ENCODE measurements at places on chromosomes 6 and 20.

DNA sequence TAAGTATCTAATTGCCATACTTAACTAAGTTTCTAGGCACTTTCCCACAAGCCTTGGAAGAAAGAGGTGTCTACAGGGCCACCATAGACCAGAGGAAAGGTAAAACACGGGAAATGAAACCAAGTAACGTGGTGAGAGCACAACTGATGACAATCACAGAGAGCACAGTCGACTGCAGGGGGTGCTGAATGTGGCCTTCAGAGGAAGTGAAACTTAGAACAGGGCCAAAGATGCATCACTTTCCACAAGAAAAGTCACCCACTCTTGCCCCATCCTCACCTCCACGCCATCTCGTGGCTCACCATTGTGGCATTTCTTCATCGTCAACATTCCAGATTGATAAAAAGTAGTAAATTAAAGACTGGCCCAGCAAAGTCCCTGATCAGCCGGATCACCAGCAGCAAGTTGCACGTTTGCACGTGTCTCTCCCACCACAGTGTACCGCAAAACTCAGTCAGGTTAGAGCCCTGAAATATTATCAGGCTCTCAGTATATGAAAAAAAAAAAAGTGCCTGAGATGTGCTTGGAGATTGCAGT is 31.4 kb downstream of the HIVEP2 start:
- no peak for DNase-seq

DNA sequence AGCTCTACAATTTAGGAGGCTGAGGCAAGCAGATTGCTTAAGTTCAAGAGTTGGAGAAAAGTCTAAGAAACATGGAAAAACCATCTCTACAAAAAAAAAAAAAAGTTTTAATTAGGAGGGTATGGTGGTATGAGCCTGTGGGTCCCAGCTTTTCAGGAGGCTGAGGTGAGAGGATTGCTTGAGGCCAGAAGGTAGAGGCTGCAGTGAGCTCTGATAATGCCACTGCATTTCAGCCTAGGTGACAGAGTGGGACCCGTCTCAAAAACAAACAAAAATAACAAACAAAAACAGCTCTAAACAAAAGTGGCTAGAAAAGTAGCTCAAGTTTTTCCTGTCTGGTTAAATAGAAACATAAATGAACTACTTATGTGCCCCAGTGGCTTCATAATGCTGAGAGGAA is 2133.6 kb upstream of the DEFB115 start:
- no peak for DNase-seq

GRCh38 chr6:7200598-7201443 is 93.1 kb downstream of the RREB1 start:
- DNase-seq: no peak

DNA sequence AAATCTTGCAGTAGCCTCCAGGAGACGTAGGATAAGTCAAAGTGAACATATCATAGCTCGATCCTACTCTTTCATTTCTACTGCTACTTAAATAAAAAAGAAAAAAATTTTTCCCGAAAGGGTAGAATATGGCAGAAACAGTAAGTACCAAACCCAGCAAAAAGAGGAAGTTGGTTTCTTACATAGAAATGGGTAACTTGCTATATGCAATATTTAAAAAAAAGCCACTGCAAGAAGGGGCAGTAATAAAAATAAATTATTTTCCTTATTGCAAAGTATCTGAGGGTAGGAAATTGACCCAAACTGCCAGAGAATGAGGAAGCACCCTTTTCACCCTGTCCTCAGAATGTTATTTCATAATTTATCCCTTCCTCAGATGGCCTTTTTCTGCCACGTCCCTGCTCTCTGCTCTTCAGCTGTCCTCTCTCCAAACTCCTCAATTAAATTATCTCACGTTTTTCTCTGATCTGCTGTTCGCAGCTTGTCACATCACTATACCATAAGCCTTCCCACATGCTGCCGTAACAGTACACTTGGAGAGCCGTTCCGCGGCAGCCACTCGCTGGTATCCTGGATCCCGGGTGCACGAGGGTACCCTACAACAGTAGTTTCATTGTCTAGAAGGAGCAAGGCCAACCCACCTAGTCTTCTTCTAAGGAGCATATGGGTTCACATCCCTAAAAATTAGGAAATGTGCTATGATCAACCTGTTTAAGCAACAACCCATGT is 149.6 kb downstream of the BACH2 start:
- DNase-seq: no peak

DNA sequence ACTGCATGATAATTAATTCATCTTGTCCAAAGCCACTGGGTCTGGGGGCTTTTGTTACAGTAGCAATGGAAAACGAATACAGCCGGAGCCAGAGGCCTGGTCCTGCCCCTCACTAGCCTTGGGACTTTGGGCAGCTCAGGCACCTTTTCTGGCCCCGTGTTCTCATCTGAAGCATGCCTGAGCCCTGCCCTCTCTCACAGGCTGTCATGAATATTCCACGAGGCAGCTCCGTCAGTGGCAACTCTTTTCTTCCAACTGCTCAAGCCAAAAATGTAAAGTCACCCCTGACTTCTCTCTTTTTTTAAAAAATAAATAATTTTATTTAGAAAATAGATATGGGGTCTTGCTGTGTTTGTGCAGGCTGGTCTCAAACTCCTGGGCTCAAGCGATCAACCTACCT is 5.3 kb downstream of the BNIP5 start:
- no peak for DNase-seq

- DNase-seq: no peak
These were observed 26.0 kb upstream of the C6orf62 start for GRCh38 chr6:24744911-24745310.

- DNase-seq: no peak
These were observed 63.9 kb upstream of the CDYL start for GRCh38 chr6:4712291-4712690.

Data from NCI-H460 (cell line).